ENCODE measurements at places on chromosomes 3 and 15.

DNA sequence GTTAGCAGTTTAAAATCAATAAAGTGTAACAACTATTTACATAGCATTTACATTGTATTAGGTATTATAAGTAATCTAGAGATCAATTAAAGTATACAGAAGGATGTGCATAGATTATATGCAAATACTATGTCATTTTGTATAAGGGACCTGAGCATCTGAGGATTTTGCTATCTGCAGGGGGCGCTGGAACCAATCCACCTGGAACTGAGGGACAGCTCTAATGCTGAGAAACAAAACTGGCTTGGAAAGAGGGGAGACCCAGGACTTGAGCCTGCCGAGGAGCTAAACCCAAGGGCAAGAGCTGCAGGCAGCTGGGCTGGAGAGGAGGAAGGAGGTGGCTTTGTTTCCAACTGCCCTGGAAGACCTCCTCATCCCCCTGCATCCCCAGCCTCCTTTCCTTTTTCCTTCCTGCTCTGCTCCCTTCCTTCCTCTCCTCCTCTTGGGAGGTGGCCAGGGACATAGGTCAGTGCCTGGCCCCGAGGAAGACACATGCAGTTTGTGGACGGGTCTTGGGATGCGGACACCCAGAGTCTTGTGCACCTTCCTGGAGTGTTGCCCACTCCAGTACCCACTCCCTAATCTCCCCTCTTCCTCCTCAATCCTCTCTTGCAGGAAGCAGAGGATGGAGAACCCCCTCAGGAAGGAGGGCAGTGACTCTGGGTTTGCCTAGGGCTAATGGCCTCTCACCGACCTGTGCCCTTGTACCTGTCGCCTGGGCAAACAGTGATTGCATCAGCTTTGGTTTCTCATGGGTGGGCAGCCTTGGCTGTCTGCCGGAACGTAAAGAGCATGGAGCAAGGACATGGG is 825 bp upstream of the RTP3 start:
- peak; percentile 52 for DNase-seq

GRCh38 chr3:150761831-150762661 is 923 bp downstream of the SIAH2 start:
- DNase-seq = peak; percentile 17

- no peak for DNase-seq
Measured at GRCh38 chr15:44243829-44244228, 44.7 kb upstream of the GOLM2 start.

DNA sequence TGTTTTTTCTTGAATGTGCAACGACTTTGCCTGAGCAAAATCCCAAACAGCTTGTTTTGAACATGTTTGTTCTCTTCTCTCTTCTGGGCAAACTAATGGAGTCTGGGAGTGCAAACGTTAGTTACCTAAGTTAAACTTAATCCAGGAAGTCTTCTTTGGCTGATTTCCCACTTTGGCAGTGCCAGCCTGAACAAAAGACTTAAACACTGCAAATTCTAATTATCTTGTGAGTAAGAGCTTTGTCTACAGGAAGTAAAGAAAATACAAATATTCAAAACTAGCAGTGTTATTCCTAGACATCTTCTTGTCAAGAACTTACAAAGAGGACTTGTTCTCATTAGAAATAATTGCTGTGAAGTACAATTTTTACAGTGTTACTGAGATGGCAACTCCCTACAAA is 16.7 kb upstream of the DENND6A start:
- DNase-seq = no peak

DNA sequence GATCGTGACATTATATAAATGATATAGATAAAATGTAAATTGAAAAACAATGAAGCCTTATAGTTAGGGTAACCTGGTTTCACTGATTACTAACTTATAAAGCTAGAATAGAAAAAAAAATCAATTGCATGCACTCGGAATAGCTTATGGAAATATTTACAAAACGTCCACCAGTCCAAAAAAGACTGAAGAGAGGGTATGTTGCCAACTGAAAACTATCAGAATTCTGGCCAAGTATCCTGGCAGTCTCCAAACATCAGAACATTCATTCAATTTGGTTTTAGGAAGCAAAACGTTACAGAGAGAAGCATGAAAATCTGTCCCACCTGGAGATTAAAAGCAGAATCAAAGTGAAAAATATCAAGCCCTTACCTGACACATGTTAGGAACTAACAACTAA is 892.4 kb downstream of the ROBO1 start:
- no peak for DNase-seq

DNA sequence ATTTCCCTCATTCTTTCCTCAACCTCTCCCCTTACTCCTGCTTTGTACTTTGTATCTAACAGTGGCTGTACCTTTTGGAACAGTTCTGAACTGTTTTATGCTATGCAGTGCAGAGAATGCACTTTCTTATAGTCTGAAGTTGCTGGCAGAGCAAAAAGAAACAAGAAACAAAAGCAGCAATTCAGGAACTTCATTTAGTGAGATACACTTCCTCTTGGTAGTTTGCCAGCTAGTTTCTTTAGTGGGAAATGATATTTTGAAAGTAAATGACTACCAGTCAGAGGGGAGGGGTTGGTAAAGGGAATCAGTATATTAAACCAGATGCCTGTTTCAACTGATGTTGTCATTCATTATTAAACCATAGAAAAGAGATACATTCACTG is 55.0 kb upstream of the CHD2 start:
- peak; percentile 82 for DNase-seq

DNA sequence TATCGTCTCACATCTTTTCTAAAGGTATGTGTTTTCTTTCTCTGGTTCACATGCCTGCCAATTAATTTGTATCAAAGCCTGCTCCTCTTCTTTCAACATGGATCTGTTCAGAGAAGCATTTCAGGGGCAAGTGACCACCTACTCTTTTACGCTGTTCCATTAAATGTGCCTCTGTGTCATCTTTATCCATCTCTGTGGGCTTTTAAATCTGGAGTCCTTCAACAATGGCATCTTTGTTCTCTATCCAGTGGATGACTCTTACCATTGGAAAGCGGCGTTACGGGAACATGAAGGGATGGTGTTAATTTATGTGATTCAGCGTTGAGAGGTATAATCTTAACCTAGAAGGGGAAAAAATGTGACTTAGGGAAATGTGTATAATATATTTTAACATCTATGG is 92.7 kb upstream of the CFAP20DC start:
- DNase-seq = no peak

GRCh38 chr3:187839422-187839821 is 94.2 kb upstream of the BCL6 start:
- DNase-seq = no peak

GRCh38 chr15:33871980-33872379 is 96.3 kb upstream of the CHRM5 start:
- DNase-seq = no peak

DNA sequence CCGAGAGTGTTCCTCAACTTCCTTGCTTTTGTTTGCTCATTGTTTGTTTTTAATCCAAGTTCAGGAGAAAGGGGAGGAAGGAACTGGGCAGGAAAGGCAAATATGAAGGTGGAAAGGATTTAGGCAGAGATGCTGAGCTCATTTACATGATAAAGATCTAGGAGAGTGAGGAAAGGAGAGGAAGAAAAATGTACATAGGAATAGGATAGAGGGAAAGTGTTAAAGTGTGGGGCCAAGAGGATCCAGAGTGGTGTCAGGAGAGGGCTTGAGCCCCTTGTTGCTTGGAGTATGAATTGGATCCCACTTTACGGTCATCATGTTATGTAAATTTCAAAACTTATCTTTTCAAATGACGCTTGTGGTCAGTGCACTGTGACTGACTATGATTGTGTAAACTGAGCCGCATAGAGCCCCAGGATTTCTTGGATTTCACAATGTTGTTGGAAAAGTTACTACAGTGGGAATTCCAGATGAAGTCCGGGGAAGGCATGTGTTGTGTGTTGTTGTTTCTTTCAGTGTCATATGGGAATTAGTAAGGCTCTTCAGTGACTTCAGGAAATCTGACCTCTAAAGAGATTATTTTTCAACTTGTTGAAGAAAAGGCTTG is 15.0 kb upstream of the PLD1 start:
- no peak for DNase-seq

DNA sequence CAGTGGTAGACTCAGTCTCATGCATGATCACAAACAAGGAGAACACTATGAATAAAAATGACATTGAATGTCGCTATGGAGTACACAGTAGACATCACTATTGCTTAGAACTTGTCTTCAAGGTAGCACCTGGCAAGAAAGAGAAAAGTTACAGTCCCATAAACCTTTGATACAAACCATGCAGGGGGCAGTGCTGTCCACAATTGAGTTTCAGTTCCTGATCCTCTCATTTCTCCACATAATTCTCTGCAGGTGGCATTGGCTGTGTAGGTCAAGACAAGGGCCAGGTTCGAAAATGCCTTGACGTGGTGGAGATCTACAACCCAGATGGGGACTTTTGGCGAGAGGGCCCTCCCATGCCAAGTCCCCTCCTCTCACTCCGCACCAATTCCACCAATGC is 47.9 kb downstream of the KBTBD12 start:
- no peak for DNase-seq

GRCh38 chr3:43012174-43012573 is 33.1 kb downstream of the GASK1A start:
- DNase-seq = no peak

DNA sequence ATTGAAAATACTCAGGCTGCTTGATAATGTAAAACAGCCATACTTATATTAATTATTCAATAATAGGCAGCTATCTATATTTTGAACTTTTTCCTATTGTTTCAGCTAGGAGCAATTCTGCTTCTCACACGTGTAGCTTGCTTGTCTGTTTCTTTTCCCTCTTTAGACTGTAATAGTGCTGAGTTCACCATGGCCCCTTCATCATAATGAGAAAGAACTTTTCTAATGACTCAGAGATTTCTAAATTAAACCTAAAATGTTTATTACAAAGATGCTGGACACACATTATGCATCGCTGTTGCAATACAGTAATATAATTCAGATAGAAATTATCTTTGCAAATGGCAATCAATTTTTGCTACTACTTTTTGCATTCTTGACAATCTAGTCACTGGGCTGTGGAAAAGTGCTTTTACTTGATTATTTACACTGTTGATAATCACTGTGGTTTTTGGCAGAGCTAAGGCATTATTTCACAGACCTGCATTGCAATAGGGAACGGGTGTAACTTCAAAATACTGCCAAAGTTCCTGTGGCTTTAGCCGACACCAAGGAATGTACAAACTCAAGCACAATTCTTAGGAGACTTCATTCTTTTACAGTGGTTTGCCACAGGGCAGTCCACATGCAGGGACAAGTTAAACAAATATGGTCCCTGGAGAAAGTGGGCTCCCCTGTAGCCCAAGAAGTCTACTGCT is 281.0 kb upstream of the TBL1XR1 start:
- DNase-seq = no peak

DNA sequence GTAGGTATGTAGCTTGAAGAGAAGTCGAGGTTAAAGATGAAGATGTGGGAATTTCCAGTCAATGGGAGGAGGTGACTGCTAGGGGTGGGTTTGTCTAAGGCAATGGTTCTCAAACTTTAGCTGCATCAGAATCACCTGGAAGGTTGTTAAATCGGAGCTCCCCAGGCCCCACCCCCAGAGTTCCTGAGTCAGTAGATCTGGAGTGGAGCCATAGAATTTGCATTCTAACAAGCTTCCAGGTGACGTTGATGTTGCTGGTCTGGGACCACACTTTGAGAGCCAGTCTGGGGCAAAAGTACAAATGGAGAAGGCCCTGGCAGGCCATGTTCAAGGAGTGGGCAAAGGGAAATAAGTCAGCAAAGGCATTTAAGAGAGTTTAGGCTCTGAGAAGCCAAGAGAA is 69.1 kb downstream of the CMTM8 start:
- no peak for DNase-seq

DNA sequence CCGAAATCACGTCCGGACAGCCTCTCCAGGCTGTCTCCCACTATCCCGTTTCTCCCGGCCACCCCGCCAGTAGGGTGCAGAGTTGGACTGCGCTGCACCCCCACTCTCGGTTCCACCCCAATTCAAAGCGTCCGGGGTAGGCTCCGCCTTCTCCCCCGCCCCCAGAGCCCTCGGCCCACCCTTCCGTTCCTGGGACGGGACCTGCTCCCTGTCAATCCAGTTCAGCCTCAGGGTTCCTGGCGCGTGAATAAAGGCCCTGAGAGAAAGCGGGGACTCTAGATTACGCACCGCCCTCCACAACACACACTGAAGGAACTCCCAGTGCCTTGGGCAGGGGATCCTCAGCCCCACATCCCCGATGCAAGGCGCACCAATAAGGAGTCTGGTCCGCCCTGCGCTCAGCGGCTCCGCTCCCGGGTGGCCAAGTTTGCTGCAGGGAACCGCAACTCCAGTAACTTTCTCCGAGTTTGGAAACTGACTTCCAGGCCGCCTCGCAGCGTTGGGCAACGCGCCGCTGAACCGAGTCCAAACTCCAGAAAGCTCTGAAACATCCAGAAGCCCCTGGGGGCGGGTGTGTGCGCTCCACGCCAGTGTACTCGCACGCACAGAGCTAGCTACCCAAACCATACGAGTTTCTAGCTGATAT is 1.9 kb downstream of the ADAMTS9 start:
- DNase-seq = no peak

GRCh38 chr15:53586799-53587198 is 172.7 kb downstream of the WDR72 start:
- DNase-seq = no peak

- DNase-seq = no peak
Measured at GRCh38 chr3:78140866-78141265, 1101.0 kb downstream of the ROBO2 start.

GRCh38 chr3:159458010-159458409 is 530.6 kb upstream of the IL12A start:
- DNase-seq = no peak

DNA sequence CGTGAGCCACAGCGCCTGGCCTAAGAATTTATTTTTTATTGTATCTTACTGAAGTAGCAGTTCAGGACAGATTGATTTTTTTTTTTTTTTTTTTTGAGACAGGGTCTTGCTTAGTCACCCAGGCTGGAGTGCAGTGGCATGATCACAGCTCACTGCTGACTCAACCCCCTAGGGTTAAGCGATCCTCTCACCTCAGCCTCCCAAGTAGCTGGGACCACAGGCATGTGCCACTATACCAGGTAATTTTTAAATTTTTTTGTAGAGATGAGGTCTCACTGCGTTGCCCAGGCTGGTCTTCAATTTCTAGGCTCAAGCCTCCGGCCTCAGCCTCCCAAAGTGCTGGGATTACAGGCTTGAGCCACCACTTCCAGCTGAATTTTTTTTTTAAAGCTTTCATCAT is 99.8 kb upstream of the HERC1 start:
- no peak for DNase-seq
